SK-N-SH (cell line): ENCODE measurements at places on chromosomes 11 and 22.
A peak's percentile ranks its signal among the peaks of the same experiment; 100 is the strongest.

DNA sequence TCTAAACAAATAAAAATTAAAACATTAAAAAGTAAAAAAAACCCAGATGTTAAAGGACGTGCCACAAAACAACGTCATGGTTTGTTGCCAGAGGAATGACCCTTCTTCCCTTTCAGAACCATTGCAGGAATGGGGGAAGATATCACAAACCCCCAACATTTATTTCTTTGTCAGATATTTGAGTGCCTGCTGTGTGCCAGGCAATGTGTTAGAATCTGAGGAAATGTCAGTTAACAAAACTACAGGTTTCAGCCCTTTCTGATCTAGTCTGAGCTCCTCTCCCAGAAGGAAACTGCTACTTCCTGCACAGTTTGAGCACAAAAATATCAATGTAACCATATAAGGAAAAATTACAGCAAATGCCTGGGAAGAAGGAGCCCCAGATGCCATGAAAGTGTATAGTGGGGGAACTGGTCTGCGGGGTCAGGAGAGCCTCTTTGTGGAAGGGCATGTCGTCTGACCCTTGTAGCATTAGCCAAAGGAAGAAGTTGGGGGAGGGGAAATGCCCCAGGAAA lies 7.1 kb upstream of the NHERF4 start:
- DNase-seq: no peak

DNA sequence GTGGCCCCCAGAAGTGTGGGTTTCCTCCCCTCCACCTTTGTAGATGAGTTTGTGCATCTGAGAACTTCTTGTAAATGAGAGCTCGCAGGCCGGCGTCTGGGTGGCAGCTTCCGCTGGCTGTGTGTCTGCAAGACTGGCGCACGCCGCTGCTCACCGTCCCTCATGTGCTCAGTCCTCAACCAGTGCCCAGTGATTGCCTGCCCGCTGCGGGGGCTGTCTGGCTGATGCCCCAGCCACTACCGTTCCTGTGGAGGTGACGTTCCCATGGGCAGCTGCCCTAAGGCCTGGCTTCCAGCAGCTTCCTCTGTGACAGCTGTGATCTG lies 8.8 kb downstream of the TBX1 start:
- DNase-seq: no peak

DNA sequence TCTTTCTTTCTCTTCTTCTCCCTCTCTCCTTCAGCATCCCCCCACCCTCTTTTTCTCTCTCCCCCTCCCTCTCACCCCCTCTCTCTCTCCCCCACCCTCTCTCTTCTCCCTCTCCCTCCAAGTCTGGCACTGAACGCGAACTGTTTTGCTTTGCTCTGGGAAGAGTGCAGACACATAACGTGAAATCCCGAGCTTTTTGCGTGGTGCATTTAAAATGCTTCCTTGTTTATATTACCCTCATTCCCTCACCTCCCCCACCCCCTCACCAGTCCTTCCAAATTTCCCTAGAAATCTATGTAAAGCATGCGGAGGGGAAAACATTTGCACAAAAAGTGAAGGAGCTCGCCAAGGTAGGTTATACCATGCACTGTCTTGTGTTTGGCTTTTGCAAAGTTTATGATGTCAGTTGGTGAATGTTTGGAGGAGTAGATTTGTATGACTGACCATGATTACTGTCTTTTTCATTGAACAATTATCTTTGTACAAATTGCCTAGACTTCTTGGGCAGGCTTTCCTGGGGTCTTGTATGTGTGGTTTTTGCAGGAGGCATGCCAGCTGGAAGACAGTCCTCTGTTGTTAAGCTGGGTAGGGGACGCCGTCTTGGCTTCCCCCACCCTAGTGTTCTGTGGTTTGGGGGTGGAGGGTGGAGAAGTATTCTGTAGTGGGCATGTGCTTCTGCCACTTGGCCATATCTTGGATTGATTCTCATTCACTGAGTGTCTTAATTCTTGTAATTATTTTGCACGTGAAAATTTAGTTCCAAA lies 123.7 kb upstream of the HSD17B12 start:
- DNase-seq: no peak

- peak; percentile 39 for DNase-seq
These were observed 84.5 kb downstream of the CACNA1I start for GRCh38 chr22:39655004-39655579.

- DNase-seq: no peak
These were observed 85.0 kb downstream of the CABIN1 start for GRCh38 chr22:24095826-24096757.

GRCh38 chr11:1202776-1203504 lies 19.9 kb upstream of the MUC5B start:
- DNase-seq: peak; percentile 96

DNA sequence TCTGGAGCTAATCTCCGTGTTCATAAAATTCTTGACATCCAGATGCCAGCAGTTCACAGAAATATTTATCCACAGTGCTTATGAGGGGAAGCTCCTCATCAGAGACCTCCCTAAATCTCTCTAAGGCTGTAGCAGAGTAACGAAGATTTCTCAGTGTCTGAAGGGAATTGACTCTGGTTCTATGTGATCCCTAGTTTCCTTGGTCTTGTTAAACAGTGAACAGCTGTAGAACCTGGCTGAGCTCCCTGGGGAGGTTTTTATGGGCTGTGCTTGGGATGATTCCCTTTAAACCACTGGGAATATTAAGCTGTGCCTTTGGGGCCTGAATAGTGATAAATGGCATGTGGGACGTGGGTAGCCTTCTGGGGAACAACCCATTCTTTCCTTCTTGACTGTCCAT lies 43.7 kb upstream of the ARHGAP20 start:
- no peak for DNase-seq

GRCh38 chr11:118882491-118882890 lies 1.2 kb upstream of the CXCR5 start:
- no peak for DNase-seq

DNA sequence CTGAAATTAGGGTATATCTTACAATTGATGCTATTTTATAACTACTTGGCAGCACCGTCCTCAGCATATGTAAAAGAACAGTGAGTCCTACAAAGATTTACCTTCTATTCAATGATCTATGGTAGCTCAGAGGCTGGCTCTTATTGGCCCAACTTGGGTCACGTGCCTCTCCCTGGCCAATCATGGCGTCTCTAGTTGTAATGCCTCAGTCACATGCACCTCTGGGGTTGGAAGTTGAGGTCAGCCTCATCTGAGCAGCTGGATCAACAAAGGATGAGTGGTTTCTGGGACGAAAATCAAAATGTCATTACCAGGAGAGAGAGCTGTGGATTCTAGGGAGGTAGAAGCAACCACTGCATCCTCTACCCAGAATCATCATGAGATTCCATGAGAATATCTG lies 22.9 kb upstream of the ASPHD2 start:
- DNase-seq: no peak

DNA sequence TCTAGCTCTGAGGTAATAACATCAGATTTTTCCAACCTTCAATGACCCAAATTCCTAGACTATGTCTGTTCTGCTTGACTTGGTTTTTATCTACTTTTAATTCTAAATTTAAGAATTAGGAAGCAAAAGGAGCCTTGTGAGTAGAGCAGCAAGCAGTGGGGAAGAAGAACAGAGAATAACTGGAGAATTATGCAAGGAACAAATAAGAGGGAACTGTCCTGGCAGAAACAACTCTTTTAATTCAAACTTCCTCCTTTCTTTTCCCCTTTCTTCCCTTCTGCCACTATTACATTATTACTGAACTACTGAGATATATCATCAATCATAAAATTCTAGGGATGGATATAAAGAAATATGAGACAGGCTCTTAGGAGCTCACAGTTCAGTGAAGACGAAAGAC lies 276.1 kb downstream of the SBF2 start:
- no peak for DNase-seq

DNA sequence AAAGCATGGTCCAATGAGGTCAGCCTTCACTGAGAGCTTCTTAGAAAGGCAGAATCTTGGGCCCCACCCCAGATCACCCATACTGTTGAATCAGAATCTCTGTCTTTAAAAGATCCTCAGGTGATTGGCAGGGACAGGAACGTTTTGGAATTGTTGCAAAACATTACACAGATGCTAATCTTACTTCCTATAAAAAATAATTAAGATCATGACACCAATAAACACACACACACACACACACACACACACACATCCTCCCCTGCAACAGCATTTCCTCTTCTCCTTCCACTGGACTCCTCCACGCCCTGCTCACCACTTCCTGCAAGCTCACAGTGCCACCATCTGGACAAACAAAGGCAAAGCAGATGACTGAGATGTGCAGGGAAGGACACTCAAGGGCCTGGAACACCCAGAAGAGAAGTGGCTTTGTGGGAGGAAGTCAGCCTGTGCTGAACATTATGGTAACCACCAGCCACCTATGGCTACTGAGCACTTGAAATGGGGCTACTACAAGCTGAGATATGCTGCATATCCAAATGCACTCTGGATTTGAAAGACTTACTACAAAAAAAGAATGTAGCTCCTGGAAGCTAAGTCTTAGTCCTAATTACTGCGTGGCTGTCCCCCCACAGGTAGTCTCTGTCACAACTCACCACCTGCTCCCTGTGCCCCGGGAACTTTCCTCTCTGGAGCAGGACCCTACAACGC lies 65.6 kb downstream of the BTG4 start:
- peak; percentile 86 for DNase-seq

GRCh38 chr22:48486134-48486532 lies 1341.5 kb downstream of the BRD1 start:
- no peak for DNase-seq

GRCh38 chr22:23533771-23534191 lies 46.3 kb downstream of the IGLL1 start:
- DNase-seq: no peak

GRCh38 chr11:66720223-66720898 lies 8.7 kb downstream of the SPTBN2 start:
- peak; percentile 60 for DNase-seq

- no peak for DNase-seq
These were observed 13.1 kb upstream of the ACCSL start for GRCh38 chr11:44034639-44035038.

DNA sequence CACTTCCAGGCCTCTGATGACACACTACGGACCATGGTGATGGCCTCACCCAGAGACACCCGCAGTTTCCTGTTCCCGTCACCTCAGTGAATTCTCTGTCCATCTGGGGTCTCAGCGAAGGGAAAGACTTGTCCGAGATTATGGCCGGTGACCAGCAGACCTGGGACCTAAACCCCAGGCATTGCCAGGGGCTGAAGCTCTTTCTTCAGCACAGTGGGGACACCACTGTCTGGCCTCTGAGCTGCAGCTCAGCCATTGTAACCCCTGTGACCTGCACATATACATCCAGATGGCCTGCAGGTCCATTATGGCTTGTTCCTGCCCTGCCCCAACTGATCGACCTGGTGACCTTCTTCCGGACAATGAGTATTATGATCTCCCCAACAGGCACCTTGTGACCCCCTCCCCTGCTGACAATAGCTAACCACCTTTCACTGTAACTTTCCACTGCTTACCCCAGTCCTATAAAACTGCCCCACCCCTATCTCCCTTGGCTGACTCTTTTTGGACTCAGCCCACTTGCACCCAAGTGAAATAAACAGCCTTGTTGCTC lies 22.3 kb downstream of the CBX7 start:
- DNase-seq: no peak

DNA sequence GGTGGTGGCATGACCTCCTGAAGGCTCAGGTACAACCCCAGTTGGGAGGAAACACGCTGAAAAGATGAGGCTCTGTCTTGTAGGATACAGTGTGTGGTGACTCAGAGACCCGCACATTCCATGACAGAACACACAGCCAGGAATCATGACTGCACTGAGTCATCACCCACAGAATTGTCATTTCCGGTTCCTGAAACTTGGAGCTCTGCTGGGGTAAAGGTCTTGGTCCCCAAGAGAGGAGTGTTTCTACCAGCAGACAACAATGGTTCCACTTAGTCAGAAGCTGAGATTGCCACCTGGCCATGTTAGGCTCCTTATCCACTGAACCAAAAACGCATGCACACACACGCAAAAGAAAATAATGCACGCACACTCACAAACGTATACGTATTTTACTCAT lies 31.5 kb upstream of the CYB5R3 start:
- no peak for DNase-seq

GRCh38 chr22:38097058-38097457 lies 13.1 kb upstream of the SLC16A8 start:
- no peak for DNase-seq

- peak; percentile 70 for DNase-seq
These were observed 21.9 kb upstream of the POLD3 start for GRCh38 chr11:74570266-74571061.

DNA sequence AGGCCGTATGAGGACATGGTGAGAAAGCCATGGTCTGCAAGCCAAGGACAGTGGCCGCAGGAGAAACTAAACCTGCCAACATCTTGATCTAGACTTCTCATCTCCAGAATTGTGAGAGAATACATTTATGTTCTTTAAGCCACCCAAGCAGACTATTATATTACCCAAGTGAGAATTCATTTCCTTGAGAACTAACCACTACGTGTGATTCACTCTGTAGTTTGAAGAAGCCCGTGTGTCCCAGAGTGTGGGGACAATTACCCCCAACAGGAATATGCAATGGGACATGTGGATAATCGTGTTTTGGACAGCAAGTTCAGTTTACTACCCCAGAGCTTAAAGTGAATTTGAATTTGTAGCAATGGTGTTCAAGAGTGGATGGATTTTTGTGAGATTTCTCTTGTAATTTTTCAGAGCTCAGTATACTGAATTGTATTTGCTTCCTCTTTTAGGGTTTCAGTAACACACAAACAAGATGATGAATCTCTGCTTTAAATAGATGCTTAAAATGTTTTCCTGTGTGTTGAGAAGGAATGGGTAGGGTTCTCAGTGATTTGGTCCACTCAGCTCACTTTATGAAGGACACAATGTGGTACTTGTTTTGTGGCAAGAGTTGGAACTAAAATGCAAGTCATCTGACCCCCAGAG lies 100.0 kb upstream of the ARHGAP20 start:
- DNase-seq: no peak

GRCh38 chr11:128604723-128605122 lies 17.4 kb upstream of the ETS1 start:
- DNase-seq: no peak

GRCh38 chr11:73306977-73307322 lies 1.1 kb upstream of the ARHGEF17 start:
- no peak for DNase-seq

- no peak for DNase-seq
These were observed 14.5 kb upstream of the GAB2 start for GRCh38 chr11:78432058-78432515.

DNA sequence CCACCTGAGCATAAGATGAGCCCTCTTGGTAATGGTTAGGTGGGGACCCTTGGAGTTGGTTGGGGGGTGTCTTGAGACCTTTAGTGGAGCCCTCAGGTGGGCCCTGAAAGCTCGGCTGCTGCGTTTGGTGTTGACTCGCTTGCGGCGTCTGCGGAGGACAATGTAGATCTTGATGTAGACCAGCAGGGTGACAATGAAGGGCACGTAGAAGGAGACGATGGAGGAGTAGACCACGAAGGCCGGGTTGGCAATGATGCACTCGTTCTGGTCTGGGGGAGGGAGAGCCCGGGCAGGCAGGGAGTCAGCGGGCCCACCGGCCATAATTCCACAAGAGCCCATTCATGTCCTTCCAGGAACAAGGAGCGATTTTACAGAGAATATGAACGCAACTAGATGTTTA lies 27.8 kb downstream of the ANKK1 start:
- no peak for DNase-seq

DNA sequence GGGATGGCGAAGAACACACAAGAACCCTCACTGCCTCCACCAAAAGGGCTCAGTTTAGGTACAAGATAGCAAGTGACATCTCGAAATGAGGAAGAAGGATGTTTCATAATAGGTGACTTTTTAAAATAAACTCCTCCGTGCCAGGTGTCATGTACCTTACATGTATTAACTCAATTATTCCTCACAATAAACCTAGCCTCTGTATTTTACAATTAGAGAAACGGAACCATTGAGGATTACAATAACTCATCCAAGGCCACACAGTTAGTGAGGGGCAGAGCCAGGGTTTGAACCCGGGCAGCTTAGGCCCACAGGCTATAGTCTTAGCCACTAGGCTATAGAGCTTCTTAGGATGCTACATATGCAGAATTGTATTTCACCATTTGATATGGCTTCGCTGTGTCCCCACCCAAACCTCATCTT lies 965 bp upstream of the PAMR1 start:
- no peak for DNase-seq
